Prostate gland (tissue), 2 donors: ENCODE measurements at places on chromosomes 13 and 19. TPM values are rescaled to one million over a fixed set of nuclear protein-coding genes. Genes with fewer than 3 reads are reported as not detected.
A peak's percentile ranks its signal among the peaks of the same experiment; 100 is the strongest.

GIPR gene
- total RNA-seq, result 2.6 TPM

NPAS1 gene
- total RNA-seq, result 0.27 TPM

STOML3 gene
- total RNA-seq, result not detected

GRCh38 chr19:39915101-39915847 lies 19.2 kb downstream of the FCGBP start:
- no peak overlapping the region for H3K27ac ChIP-seq
- H3K4me1 ChIP-seq, result no peaks in the 10 kb centered on the region
- no peak for DNase-seq
- H3K27me3 ChIP-seq, result peaks cover 5% of the 10 kb centered on the region
- H3K4me3 ChIP-seq, result no peak overlapping the region

CYP2F1 gene
- total RNA-seq, result 7.3 TPM

DNA sequence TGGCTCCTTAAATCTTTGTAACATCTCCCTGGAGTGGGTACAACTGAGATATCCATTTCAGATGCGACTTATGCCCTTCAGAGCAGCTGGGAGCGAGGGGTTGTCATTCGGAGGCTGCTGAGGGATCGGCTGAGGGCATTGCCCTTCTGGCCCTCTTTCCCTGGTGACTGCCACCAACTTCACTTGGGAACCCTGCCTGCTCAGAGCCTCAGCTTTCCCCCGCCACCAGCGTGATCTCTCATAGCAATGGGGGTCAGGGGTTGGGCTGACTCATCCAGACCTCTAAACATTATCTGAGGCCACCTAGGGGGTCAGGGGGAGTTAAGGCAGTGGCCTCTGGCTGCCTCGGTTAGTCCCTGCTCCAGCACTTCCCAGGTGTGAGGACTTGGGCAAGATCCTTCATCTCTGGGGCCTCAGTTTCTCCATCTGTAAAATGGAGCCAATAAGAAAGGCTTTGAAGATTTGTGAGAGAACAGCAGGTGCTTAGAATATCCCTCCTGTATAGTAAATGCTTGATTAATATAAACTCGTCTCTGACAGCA lies 1.1 kb downstream of the PRX start:
- H3K36me3 ChIP-seq, result no peaks in the 10 kb centered on the region
- H3K27ac ChIP-seq, result peak overlapping the region; percentile 7

ZNF415 gene
- 22.8 TPM for total RNA-seq

NCCRP1 gene
- 2.7 TPM for total RNA-seq

DNA sequence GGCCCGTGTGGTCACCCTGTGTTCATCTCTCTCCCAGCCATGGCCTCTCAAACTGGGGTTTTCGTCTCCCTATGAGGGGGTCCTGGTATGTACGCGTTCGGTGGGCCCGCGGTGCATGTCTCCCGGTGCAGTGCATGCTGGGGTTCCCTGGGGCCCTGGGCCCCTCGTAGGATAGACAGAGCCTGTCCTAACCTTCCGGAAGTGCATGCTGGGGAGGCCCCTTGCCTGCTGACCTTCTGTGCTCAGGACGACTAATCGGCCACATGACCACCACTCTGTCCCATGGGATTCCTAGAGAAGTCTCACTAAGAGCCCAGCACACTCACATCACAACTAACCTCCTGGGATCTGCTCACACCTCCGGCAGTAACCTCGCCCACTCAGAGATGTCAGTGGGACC lies 4.9 kb upstream of the USE1 start:
- H3K27me3 ChIP-seq, result no peaks in the 10 kb centered on the region
- no peak overlapping the region for H3K27ac ChIP-seq
- DNase-seq, result no peak
- H3K4me3 ChIP-seq, result no peak overlapping the region

- no peaks in the 10 kb centered on the region for H3K27me3 ChIP-seq
- no peaks in the 10 kb centered on the region for H3K4me1 ChIP-seq
- no peak overlapping the region for H3K4me3 ChIP-seq
- H3K36me3 ChIP-seq, result no peaks in the 10 kb centered on the region
Observed at GRCh38 chr13:30607908-30608307, 9.8 kb upstream of the USPL1 start.

- H3K4me3 ChIP-seq, result no peak overlapping the region
- H3K27ac ChIP-seq, result no peak overlapping the region
- H3K4me1 ChIP-seq, result no peaks in the 10 kb centered on the region
- no peaks in the 10 kb centered on the region for H3K27me3 ChIP-seq
Observed at GRCh38 chr19:21841081-21841480, 5.1 kb upstream of the ZNF43 start.

DNA sequence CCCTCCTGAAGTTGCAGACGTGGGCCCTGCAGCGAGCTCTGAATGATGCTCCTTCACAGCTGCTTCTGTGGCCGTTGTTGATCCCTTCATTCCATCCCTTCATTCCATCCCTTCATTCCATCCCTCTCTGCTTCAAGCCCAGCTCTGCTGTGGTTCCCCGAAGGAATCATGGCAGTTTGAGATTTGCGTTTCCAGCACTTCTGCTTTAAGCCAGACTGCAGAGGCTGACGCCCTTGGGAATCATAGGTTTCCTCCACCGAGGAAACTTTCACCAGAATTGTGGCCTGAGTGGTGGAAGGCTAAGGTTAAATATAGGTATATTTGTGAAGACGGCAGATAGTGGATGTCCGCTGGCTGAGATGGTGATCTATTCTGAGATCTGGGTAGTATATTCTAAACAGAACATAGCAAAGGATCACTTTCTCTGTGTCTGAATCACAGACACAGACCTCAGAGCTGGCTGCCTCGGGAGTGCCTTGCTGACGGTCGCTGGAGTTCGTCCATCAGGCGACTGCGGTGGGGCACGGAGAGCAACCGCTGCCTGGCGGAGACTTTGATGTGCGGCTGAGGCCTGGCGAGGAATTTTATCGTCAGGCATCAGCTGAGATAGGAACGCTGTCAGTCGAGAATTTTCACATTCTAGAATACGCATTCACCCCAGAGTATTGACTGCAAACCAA lies 42.8 kb upstream of the DCUN1D2 start:
- H3K4me1 ChIP-seq, result no peaks in the 10 kb centered on the region
- H3K36me3 ChIP-seq, result no peaks in the 10 kb centered on the region
- no peak overlapping the region for H3K27ac ChIP-seq
- DNase-seq, result peak; percentile 54

DNA sequence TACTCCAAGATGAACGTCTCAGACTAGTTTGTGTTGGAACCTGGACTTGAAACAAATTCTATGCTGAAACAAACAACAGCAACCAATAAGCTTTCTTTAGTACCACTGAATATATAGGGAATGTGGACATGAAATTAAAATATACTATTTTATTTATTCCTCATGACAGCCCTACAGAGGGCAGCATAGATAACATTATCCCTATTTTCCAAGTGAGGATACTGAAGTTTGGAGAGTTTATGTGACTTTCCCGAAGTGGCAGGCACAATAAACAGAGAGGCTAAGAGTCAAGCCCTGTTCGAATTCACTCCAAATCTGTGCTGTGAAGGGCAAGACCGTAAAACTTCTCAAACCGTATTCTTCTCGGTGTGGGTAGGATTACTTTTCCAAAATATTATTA lies 509.9 kb upstream of the GPC6 start:
- H3K36me3 ChIP-seq, result no peaks in the 10 kb centered on the region
- H3K4me1 ChIP-seq, result no peaks in the 10 kb centered on the region
- no peak overlapping the region for H3K4me3 ChIP-seq
- DNase-seq, result no peak

DNA sequence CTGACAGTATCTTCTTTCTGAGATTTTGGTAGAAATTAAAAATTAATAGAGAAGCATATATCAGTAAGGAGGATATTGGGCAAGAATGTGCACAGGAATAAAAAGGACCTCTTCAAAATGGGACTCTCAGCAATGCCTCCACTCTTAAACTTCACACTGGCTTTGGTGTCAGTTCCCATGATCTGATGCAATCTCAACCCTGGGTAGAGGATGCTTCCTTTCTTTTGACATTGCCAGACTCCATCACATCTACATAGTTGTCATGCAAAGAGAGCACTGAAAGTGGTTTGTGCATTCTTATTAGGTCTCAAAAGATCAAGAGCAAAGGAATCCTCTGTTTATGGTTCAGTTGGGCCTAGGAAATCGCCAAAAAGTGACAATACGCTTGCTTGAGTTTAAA lies 26.3 kb downstream of the STARD13 start:
- no peak for DNase-seq
- H3K27me3 ChIP-seq, result no peaks in the 10 kb centered on the region
- H3K27ac ChIP-seq, result no peak overlapping the region
- no peak overlapping the region for H3K4me3 ChIP-seq
- no peaks in the 10 kb centered on the region for H3K36me3 ChIP-seq

DNA sequence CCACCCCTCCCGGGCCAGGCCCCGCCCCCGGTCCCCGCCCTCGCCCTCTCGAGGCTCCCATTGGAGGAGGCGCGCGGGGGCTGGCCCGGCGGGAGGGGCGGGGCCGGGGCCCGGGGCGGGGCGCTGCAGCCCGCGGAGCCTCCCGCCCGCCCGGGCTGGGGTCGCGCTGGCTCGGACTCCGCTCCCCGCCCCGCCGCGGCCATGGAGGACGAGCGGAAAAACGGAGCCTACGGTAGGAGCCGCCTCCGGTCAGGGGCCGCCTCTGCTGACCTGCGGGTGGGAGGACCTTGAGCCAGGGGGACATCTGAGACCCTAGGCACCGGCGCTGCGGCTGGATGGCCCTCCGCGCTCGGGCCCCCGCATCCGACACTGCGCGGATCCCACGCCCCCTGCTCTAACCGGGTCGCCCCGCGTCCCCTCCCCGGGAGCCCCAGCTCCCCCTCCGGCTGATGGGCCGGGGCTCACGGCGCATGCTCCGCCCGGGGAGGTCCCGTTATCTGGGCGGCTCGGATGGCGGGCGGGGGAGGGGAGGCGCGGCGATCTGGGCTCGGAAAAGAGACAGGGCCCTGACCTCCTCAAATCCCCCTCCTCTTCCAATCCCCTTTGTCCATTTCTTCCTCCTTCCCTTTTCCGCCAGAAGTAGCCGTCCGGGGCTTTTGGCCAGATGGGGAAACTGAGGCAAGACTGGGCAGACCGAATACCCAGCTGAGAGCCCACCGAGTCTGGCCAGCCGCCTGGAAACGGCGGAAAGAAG lies 15.4 kb upstream of the AP1M2 start:
- peak; percentile 72 for DNase-seq
- H3K36me3 ChIP-seq, result no peaks in the 10 kb centered on the region
- H3K4me1 ChIP-seq, result peaks cover 2% of the 10 kb centered on the region
- peak overlapping the region; percentile 91 for H3K4me3 ChIP-seq
- H3K27ac ChIP-seq, result peak overlapping the region; percentile 64

DNA sequence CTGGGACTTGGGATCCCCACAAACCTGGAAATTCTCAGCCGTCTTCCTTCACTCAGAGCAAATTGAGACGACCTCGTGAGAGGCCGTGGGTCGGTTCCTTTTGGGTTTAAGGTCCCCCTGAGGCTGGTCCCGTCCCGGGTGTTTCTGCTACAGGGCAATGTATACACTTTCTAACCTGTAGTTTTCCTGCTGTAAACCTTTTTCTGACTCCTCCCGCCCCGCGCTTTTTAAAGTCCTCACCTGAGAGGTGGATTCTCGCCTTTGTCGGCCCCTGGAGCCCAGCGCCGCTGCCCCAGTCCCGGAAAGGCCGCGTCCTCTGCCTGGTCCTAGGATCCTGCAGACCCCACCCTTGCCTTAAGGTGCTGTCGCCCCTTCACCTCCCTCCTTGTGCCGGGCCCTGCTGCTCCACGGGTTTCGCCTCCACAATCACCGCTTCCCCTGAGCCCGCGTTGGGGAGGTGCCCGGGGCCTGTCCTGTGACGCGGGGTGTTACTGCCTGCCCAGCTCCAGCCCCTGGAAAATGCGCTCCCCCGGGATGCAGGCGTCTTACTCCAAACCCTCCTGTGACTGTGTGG lies 391 bp downstream of the ZNF761 start:
- peak overlapping the region; percentile 59 for H3K4me3 ChIP-seq
- H3K27ac ChIP-seq, result peak overlapping the region; percentile 92
- no peak for DNase-seq
- H3K36me3 ChIP-seq, result no peaks in the 10 kb centered on the region

SLC15A1 gene
- total RNA-seq, result 0.34 TPM

NOVA2 gene
- 3.1 TPM for total RNA-seq

GRIN3B gene
- 0.34 TPM for total RNA-seq

- peaks cover 7% of the 10 kb centered on the region for H3K4me1 ChIP-seq
- H3K27me3 ChIP-seq, result no peaks in the 10 kb centered on the region
- H3K27ac ChIP-seq, result no peak overlapping the region
- no peaks in the 10 kb centered on the region for H3K36me3 ChIP-seq
- DNase-seq, result no peak
Observed at GRCh38 chr19:43773725-43774102, 7.1 kb downstream of the KCNN4 start.

- H3K4me1 ChIP-seq, result no peaks in the 10 kb centered on the region
- H3K27me3 ChIP-seq, result no peaks in the 10 kb centered on the region
- no peak overlapping the region for H3K4me3 ChIP-seq
- no peaks in the 10 kb centered on the region for H3K36me3 ChIP-seq
Observed at GRCh38 chr19:14992780-14993179, 13.1 kb upstream of the SLC1A6 start.

- no peak for DNase-seq
- H3K4me1 ChIP-seq, result peaks cover 3% of the 10 kb centered on the region
- no peaks in the 10 kb centered on the region for H3K36me3 ChIP-seq
- no peak overlapping the region for H3K4me3 ChIP-seq
- H3K27me3 ChIP-seq, result no peaks in the 10 kb centered on the region
Observed at GRCh38 chr19:53422551-53422950, 9.2 kb upstream of the ZNF761 start.

DNA sequence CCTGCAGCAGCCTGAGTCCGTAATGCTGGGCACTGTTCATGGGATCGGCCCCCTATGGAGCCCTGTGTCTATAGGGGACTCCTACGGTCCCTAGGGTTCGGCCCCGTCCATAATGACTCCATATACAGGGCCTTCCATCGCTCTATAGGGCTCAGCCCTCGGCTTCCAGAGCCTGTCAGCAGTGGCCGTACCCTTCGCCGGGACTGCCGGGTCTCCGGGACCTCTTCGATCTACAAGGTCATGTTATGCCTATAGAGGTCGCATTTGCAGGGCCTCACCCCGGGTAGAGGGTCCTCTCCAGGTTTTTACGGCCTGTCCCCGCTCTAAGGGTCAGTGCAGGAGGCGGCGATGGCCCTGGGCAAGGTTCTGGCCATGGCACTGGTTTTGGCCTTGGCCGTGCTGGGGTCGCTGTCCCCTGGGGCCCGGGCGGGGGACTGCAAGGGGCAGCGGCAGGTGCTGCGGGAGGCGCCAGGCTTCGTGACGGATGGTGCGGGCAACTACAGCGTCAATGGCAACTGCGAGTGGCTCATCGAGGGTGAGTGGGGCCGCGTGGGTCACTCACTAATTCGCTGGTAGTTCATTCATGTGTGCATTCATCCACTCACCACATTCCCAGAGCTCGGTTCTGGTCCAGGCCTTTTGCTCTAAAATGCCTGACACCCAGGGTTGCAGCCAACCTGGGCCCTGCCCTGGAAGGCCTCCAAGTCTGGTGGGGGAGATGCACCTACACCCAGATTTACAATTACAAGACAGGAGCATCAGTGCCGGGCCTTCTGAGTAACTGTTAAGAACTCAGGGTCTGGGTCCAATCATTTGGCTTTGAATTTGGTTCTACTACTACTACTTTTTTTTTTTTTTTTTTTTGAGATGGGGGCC lies 699 bp downstream of the MEGF8 start:
- peaks cover 12% of the 10 kb centered on the region for H3K4me1 ChIP-seq
- H3K4me3 ChIP-seq, result peak overlapping the region; percentile 63
- no peak for DNase-seq
- no peaks in the 10 kb centered on the region for H3K36me3 ChIP-seq
- peak overlapping the region; percentile 75 for H3K27ac ChIP-seq

GRCh38 chr13:83716121-83716520 lies 166.2 kb downstream of the SLITRK1 start:
- H3K27me3 ChIP-seq, result no peaks in the 10 kb centered on the region
- no peak overlapping the region for H3K27ac ChIP-seq
- H3K4me1 ChIP-seq, result no peaks in the 10 kb centered on the region

PEG3 gene
- 6.1 TPM for total RNA-seq

- H3K27ac ChIP-seq, result no peak overlapping the region
- DNase-seq, result no peak
- H3K4me3 ChIP-seq, result no peak overlapping the region
- no peaks in the 10 kb centered on the region for H3K36me3 ChIP-seq
- no peaks in the 10 kb centered on the region for H3K27me3 ChIP-seq
- H3K4me1 ChIP-seq, result peaks cover 4% of the 10 kb centered on the region
Observed at GRCh38 chr13:109500146-109500773, 286.1 kb downstream of the IRS2 start.
